ENCODE measurements at places on chromosomes 7 and 10.

GRCh38 chr7:7792056-7792455 lies 73.6 kb upstream of the RPA3 start:
- DNase-seq = no peak

DNA sequence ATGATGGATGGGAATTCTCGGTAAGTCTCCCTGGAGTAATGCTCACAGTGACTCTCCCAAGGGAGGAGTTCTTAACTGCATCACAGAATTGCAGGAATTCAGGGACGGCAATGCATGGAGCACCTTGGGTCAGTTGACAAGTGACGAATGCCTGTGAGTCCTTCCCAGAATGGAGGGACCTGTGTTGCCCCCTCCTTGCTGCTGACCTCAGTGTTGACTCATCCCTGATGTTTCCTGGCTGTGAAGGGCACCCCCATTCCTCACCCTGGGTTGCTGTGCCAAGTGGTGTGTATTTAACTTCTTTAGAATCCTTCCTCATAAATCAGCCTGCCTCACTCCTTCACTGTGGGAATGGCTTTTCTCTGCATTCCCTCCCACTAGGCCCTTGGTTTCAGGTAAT lies 98.9 kb downstream of the LRMDA start:
- no peak for DNase-seq

DNA sequence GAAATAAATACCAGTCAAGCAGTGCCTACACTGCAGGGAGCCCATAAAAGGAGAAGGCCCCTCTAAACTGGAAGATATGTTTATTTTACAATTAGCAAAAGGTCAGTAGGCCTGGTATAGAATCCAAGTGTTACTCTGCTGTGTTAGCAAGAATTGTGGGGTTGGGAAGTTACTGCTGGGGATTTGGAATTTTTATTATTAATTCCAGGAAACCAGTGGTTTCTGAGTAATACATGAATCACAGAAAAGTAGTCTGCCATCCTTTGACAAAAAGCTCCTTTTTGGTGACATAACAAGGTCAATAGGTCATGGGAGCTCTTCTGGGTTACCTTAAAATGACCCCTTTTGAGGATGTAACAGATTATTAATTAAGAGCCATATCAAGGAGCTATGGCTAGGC lies 67.4 kb downstream of the ZNF92 start:
- no peak for DNase-seq

GRCh38 chr7:41098846-41099245 lies 604.0 kb downstream of the INHBA start:
- no peak for DNase-seq

DNA sequence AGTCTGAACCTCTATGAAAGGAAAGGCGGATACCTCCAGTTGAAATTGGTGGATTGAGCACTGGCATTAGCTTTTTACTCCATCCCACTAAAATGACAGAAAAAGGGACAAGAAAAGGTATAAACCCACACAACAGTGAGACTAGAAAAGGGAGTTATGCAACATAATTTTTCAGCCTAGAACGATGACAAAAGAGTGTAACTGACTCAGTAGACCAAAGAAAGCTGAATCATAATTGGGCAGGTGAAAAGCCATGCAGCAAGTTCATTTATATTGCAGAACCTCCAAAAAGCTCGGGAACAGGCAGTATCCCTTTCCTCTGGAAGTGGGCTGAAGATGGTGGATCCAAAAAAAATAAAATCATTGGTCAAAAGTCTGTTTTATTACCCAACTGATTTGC lies 30.5 kb upstream of the ZCCHC24 start:
- DNase-seq = no peak

- no peak for DNase-seq
Measured at GRCh38 chr10:125151553-125152449, 8.6 kb downstream of the CTBP2 start.

DNA sequence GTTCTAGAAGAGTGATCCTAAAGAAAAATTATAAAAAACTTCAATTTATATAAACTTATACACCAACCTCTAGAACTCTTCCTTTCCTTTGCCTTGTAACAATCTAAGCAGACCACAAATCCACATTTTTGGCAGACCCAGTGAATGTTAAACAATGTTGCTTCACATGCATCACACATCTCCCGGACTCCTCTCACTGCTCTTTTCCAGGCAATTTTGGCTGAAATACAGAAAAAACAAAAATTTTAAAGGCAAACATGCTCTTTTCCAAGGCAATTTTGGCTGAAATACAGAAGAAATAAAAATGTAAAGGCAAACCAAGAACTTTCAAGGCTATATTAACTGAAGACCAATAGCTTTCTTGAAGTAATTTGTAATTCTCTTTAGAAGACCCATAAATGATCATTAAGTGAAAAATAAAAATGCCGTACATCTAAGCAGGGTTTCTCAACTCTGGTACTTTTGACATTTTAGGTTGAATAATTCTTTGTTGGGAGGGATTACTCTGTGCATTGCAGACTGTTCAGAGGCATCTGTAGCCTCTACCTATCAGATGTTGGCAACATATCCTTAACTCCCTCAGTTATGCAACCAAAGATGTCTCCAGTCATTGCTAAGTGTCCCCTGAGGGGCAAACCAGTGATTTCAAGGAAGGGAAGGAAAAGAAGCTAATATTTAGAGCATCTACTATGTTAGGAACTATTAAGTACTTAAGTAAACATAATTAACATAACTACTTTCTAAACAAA lies 64.4 kb downstream of the NRBF2 start:
- DNase-seq = no peak
